ENCODE measurements at places on chromosomes 4 and X.

GRCh38 chrX:78237127-78237526 lies 90.3 kb downstream of the CYSLTR1 start:
- DNase-seq = no peak

GRCh38 chrX:129908636-129909035 lies 2.7 kb downstream of the UTP14A start:
- DNase-seq = no peak

DNA sequence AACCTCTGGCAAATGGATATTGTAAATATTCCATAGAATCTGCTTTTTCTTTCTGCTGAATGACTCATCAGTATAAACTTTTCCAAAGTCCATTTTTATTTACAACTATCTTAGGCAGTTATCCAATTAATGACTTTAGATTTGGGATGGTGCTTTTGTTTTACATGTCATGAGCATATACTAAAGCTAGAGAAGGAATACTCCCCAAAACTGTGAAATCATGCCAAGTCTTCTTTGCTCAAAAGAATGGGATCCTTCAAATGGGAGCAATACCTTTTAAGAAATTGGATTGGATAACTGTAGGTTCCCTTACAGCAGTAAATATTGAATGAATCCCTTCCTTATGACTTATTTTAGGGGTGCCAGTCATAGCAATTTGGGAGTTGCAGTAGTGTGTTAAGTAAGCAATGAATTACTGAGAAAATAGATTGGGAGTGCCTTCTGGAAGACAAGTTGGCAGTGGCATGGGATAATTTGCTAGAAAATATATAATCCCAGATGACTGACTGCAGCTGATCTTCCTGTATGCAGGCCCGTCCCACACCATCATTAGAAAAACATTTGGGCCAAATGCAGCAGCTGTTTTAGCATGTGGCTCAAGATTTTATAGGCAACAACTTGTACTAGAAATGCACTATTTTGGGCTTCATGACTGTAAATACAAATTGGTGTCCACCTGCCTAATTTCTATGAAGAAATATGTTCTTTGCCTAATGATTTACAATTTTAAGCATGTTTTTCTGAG lies 2.8 kb downstream of the TMPRSS11D start:
- DNase-seq = no peak

DNA sequence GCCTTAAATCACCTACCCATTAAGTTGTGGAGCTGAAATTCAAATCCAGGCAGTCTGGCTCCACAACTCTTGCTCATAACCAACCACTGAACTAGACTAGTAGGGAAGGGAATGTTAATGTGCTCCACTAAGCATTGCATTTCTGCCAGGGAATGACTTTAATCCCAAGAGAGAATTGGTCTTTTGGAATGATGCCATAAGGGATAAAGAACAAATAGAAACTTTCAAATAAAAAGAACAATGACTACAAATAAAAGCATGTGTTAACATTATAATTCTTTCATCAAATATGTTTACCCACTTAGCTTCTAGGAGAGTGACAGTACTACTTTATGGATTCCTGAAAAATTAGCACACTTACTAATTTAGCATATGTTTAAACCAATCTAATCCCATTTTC lies 905.9 kb downstream of the CENPC start:
- DNase-seq = no peak

GRCh38 chr4:55033296-55033695 lies 92.1 kb downstream of the KDR start:
- DNase-seq = no peak

DNA sequence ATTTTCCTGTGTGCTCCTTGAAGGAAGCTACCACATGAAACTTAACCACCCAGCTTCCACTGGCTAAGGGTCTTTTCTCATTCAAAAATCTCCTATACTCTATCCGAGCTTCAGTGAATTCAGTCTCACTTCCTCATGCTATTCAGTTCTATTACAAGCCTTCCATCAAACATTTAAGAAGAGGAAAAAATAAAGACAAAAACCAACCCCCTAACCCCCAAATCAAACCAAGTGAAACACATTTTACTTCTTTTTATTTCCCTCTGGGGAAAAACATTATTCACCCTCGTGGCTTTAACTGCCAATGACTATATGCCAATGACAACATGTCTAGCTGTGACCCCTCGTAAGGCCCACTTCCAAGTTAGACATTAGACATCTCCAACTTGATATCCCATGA lies 16.2 kb upstream of the WDR19 start:
- DNase-seq = no peak

DNA sequence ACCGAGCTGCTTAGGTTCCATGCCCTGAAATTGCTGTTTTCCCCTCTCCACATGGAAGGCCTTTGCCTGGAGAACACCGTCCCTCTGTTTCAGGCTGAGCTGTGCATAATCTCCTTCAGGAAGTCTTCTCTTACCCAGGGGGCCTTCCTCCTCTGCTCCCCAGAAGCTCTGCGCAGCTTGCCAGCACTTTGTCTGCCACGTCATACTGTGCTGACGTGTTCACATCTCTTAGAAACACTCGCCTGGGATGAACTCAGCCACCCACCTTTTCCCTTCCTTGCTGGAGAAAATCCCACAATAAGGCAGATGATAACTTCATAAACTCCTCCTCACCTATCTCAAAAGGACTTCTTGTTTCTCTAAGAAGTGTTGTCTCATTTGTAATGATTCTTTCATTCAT lies 110.7 kb downstream of the ARHGAP10 start:
- no peak for DNase-seq

DNA sequence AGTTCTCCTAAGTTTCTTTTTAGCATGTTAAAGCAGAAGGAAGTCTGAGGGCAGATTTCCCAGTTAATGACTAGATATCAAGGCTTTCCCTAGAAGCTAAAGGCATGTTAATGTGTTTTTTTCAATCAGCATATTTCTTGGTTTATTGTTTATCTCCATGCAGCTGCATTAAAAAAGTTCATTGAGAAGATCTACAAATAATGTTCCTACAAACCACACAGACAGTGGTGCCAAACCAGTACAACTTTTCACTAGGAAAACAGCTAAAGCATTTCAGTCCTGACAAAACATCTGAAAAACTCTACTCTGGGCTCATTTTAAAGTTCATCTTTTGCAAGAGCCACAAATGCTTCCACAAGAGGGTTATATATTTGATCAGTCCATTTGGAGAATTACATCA lies 320.0 kb downstream of the ADGRL3 start:
- no peak for DNase-seq

DNA sequence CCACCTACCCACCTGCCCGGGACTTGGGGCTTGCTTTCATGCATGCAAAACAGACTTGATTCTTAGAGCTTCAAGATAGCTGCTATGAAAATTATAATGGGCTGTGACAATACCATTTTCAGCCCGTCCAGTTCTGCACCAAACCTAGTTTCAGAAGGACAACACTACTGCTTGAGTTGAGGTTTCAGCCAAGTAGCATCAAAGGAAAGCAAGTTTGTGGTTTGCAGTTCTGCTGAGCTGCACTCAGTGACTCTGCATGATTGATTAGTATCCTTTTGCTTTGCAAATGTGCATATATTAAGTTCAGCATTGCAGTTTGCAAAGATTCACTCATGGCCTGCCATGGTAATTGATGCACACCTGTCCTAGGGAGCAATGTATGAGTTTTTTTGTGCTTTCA lies 442.7 kb downstream of the RPA4 start:
- no peak for DNase-seq

- no peak for DNase-seq
Measured at GRCh38 chrX:3655181-3655580, 58.3 kb downstream of the PRKX start.

GRCh38 chr4:186932631-186933187 lies 209.1 kb upstream of the FAT1 start:
- no peak for DNase-seq

GRCh38 chr4:85726555-85726954 lies 251.6 kb downstream of the ARHGAP24 start:
- no peak for DNase-seq

DNA sequence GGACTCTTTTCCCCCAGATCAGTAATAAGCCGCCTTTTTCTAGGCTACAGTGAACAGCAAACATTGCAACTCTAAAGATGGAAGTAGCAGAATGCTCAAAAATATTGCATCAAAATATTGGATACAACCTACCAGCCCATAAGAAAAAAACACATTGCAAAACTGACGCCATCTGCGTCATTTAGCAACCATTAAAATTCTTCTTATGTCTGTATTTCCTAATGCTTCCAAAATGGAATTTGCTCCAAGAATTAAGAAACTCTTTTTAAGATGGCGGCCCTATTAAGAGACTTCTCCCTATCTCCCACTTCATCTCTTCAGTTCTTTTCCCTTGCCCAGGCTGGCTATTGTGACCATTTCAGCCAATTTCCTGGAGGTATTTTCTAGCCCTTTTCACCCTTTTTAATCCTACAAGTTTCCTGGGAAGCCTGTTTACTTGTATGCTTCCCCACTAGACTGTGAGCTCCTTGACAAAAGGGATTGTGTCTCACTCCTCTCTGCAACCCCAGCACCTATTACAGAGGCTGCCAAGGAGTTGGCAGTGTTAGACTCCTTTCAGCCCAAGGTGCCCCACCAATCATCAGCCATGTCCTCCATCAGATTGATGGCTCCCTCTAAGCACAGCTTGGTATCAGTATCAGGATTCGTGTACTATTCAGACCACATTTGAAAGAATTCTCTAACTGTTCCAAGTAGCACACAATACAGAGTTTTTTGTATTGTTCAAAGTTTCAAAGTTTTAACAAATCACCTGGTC lies 4.4 kb downstream of the GPC3 start:
- no peak for DNase-seq

DNA sequence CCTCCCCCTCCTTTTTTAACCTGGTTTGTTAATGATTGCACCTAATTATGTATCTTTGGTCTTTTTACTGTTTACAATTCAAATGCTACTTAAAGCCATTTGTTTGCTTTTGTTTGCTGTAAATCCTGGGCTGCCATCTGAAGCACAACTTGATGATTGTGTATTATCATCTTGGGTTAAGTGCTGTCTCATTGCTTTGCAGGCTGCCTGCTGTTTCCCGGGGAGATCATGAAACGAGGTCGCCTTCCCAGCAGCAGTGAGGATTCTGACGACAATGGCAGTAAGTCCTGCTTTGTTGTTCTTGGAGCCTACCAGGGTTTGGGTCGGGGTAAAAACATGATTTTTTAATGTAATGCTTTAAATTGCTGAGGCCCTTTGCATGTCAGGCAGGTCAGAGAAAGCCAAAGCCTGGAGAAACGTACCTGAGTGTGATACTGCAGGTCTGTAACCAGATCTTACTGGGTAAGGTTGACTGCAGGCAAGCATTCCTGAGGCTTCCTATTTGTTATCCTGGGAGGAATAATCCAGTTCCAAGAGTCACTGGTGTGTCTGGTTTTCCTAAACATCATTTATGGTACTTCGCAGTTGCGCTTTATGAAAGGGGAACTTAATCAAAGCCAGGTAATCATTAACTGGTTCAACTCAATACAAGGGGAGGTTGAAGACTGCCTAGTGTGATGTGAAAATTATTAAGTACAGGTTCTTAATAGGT lies 22.2 kb downstream of the JADE1 start:
- DNase-seq = no peak

DNA sequence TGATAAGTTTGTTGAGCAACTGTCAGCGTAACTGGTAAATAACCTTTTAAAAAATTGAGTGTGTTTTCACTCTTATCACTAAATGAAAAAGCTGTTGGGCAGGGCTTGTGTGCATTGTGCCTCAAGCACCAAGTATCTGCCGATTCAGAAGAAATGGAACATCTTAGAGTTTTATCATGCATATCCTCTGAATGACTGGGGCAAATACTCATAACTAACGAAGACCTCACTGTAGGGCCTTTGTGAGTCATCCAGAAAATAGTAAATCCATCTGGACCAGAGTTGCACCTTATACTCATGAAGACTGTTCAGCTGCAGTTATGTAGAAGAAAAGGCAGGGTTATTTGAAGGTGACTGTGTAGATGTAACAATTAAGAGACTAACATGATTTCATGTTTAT lies 222.1 kb downstream of the CAMK2D start:
- no peak for DNase-seq

- no peak for DNase-seq
Measured at GRCh38 chr4:15506464-15506863, 36.8 kb downstream of the CC2D2A start.

GRCh38 chrX:24014388-24015018 lies 12.5 kb downstream of the KLHL15 start:
- no peak for DNase-seq

DNA sequence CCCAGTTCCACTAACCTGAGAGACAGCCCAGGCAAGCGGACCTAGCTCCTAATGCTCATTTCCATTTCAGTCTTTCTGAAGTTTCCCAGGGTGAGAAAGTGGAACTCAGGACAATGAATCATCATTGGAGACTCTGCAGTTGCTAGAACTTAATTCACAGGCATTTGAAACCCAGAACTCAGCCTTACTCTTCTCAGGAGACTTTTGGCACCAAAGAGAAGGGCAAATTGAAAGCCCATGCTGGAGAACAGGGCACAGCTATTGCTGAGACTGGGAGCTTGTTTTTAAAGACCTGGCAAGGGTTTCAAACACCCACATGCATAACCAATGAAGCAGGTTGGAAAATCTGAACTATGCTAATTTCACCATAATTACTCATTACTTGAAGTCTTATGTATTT lies 36.0 kb downstream of the BST1 start:
- no peak for DNase-seq

GRCh38 chr4:157052429-157053040 lies 23.4 kb upstream of the GLRB start:
- DNase-seq = no peak

DNA sequence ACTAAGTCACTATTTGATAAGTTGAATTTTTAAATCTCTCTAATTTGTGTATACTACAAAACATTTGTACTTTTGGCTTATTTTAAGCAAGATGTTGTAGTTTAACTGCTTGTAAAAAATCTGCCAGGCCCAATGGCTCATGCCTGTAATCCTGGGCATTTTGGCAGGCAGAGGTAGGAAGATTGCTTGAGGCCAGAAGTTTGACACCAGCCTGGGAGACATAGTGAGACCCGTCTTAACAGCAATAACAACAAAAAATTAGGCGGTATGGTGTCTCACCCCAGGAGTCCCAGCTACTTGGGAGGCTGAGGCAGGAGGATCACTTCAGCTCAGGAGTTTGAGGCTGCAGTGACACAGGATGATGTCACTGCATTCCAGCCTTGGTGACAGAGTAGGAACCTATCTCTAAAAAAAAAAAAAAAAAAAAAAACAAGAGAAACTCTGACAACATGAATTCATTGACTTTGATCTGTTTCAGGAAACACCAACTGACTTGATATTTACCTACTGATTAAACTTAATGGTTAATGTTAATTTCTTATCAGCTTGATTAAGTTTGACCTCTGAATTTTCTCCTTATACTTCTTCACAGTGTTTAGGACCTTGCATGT lies 8.9 kb downstream of the FHIP1A start:
- no peak for DNase-seq

GRCh38 chrX:78116766-78117165 lies 12.7 kb downstream of the PGK1 start:
- DNase-seq = no peak

GRCh38 chr4:61245069-61245714 lies 45.1 kb downstream of the ADGRL3 start:
- no peak for DNase-seq

DNA sequence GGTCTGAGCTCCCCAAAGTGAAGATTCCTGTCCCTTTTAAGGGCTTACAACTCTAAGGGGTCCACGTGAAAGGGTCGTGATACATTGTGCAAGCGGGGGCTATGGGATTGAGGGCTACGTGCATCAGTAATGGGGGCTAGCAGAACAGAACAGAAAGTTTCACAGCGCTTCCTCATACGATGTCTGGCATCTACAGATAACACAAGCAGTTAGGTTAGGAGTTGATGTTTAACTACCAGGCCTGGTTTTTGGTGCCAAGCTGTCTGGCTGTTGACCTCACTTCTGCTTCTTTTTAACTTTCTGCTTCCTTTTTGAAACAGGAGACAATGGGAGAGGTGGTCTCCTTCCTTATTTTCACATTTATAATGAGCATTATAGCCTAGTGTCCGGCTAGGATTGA lies 368.6 kb upstream of the CXorf51A start:
- no peak for DNase-seq

Measured in activated CD8-positive, alpha-beta memory T cell treated with anti-CD3 and anti-CD28 coated beads for 48 hours (primary cell).